SW 1271 (cell line): ENCODE measurements at places on chromosomes 11 and 22.

DNA sequence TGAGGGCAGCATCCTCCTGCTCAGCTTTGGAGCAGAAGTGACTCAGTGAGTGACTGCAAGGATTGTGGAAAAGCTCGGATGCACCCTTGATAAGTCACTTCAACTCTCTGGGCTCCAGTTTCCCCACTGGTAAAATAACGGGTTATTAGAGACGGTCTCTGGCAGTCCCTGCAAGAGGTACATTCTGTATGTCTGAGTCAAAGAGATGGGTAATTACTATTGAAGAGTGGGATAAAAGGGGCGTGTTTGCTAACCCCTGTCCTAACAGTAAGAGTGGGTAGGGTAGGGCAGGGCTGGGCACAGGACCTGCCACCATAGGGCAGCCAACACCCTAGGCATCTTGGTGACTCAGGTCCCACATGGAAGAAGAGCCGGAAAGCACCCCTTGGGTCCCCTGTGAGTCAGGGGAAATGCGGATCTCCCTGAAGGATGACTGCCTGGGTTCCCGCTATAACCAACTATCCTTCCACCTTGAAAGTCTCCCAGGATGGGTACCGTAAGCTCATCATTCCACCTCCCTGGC lies 7.3 kb upstream of the AHNAK start:
- peak; percentile 77 for DNase-seq

- no peak for DNase-seq
Observed at GRCh38 chr11:122085264-122085663, 30.8 kb downstream of the BLID start.

DNA sequence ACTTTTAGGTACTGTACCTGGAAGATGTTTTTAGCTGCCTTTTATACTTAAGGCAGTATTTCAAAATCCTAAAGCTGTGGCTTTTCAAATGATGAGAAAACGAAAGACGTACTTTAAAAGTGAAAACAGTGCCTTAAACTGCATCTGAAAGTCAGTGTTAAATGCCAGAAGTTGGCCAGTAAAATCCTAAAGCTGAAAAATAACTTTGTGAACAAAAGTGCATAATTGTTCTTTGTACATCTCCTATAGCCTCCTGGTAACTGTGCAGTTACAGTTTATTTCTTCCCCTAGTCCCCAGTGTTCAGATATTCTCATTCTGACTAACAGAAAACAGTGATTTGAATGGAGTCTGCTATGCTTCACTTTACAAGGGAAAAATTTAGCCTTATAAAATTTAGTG lies 6.8 kb downstream of the EED start:
- no peak for DNase-seq

DNA sequence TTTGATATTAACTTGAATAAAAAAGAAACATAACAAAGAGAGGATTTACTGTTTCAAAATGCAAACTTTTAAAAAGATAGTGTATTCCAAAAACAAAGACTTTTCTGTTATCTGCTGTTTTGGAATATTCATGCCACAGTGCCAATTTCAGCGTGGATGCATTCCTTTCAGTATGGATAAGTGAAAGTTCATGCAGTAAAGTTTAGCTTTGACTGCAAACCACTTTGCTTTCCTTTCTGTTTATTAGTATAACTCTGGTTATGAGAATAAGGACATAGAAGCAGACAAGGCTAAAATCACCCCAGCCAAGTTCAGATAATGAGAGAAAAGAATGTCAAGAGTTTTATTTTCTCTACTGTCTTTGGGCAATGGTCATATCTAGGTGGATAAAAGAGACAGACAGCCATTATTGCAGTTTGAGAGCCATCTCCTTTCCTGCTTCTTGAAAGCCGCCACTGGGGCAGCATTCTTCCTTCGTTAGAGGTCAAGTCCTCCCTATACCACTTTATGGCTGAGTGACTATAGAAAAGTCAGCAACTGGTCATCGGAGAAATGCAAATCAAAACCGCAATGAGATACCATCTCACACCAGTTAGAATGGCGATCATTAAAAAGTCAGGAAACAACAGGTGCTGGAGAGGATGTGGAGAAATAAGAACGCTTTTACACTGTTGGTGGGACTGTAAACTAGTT lies 82.4 kb upstream of the BLID start:
- DNase-seq: no peak

DNA sequence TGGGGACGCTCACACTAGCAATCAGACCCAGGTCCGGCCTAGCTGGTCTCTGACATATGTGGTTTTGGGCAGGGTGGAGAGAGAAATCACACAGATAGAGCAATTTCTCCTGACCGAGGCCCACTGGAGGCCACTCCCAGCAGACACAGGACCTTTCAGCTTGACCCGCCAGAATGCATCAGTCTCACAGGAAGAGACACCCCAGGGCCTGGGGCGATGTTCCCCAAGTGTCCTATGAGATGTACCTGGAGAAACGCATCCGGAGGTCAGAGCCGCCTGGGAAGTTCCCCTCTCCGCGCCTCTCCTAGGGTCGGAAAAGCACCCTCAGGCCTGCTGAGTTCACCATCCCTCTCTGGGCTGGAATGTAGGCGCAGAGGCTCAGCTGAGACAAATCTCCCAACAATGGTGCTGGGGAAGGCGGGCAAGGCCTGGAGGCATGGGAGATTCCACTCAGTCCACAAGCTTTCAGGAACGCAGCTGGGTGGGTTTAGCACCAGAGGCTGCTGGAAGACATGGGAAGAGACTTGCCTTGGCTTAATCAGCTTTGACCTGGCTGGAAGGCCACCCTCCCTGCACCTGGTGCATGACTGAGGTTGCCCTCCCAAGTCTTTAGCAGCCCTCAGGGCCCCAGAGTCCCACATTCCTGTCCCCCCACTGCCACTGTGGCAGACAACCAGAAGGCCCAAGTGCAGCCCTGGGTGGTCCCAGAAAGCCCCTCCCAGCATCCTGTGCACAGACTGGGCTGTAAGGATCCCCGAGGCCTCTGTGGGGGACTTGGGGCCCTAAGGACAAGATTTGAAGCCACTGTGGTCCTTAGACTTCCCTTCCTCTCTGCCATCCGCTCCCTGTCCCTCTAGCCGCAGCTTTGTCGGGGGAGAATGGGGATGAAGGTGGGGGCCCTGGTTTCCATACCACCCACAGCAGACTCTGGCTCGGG lies 57.5 kb downstream of the RTL6 start:
- DNase-seq: no peak

DNA sequence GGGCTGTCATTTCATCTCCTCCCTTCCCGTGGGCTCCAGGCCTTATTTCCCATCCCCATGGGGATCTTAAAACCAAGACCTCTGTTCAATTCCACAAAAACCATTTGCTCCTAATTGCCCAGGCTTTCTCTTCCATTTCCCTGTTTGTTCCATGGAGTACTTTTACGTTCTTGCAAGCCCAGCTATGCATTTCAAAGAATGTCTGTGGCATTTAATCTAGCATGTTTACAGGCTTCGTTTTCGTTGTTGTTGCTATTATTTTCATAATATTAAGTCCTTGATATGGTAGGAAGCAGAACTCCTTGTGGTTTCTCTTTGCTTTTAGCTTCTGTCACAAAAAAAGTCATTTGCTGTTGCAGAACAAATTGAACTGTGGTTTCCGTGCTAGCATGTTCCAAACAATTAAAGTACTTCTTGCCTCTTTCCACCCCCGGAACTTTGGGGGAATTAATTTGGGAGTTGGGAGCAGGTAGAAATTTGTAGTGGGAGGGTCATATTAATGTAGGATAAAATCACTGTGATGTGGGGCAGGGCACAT lies 68.1 kb upstream of the SLC22A12 start:
- DNase-seq: no peak

GRCh38 chr11:116033931-116034553 lies 529.8 kb upstream of the CADM1 start:
- no peak for DNase-seq

- DNase-seq: no peak
Observed at GRCh38 chr11:18770479-18771125, 21.0 kb downstream of the PTPN5 start.

- DNase-seq: no peak
Observed at GRCh38 chr11:70473873-70474690, 75.8 kb downstream of the CTTN start.

DNA sequence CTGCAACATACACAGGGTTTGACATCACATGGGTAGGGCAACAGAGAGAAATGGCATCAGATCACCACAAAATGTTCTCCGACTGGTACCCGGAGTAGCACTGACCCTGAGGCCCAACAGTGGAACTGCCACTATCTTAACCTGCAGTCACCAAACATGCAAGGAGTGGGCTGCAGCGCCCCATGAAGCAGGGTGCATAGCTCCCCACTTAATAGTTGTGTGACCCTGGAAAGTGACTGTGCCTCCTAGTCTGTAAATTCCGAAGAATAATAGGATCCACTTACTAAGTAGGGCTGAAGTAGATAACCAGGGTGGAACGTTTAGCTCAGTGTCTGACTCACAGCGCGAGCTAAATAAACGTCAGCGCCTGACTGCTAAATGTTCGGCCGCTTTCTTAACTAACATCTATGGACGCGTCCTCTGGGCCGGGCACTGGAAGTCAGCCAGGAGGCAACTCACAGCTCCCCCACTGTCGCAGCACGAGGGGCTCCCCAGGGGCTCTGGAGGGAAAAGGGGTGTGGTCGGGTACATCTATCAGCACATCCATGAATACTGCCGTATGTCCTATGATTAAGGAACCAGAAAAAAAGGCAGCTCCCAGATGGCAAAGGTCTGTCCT lies 777 bp downstream of the LTO1 start:
- no peak for DNase-seq

GRCh38 chr11:126332221-126332711 lies 23.2 kb upstream of the ST3GAL4 start:
- no peak for DNase-seq

- no peak for DNase-seq
Observed at GRCh38 chr22:44638971-44639760, 62.8 kb upstream of the PRR5 start.

DNA sequence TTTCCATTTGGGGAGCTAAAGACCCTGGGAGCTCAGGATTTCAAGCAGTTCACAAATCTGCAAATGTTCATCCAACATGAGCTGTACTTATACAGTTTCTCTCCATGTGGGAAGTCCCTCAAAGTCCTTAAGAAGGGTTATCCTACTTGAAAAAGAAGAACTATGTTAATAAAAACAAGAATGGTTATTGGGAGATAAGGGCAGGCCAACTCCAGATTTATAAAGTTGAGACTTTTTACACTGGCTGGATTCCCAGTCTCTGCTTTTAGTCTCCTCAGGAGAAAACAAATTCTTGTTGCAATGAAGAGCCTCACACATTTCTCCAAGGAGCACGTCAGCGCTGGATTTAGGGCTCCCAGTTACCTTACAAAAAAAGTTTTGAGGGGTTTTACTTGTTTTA lies 34.2 kb upstream of the CTTN start:
- no peak for DNase-seq

GRCh38 chr11:82732348-82732733 lies 1.3 kb downstream of the FAM181B start:
- no peak for DNase-seq

DNA sequence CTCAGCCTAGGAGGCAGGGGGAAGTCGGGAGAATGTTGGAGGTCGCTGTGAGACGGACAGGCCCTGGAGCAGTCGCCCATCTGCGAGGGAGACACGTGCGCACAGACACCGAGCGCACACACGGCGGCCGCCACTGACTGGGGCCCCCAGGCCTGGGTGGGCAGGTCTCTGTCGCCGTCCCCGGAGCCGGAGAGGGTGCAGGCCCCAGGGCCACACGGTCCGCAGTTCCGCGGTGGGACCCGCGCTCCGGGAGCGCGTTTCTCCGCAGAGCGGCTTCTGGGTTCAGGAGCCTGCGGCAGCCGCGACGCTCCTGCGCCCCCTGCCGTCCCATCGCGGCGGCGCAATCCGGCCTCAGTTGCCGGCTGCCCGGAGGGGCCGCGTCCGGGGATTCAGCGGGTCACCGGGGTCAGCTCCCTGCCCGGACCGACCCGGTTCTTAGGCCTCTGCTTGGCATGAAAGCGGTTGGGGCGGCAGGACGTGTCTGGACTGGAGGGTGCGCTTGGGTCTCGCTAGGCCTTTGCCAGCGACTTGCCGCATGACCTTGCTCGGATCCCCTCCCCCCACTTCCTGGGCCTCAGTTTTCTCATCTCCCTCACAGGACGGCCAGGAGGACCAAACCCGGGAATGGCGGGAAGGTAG lies 31.2 kb downstream of the PDE2A start:
- DNase-seq: peak; percentile 72

DNA sequence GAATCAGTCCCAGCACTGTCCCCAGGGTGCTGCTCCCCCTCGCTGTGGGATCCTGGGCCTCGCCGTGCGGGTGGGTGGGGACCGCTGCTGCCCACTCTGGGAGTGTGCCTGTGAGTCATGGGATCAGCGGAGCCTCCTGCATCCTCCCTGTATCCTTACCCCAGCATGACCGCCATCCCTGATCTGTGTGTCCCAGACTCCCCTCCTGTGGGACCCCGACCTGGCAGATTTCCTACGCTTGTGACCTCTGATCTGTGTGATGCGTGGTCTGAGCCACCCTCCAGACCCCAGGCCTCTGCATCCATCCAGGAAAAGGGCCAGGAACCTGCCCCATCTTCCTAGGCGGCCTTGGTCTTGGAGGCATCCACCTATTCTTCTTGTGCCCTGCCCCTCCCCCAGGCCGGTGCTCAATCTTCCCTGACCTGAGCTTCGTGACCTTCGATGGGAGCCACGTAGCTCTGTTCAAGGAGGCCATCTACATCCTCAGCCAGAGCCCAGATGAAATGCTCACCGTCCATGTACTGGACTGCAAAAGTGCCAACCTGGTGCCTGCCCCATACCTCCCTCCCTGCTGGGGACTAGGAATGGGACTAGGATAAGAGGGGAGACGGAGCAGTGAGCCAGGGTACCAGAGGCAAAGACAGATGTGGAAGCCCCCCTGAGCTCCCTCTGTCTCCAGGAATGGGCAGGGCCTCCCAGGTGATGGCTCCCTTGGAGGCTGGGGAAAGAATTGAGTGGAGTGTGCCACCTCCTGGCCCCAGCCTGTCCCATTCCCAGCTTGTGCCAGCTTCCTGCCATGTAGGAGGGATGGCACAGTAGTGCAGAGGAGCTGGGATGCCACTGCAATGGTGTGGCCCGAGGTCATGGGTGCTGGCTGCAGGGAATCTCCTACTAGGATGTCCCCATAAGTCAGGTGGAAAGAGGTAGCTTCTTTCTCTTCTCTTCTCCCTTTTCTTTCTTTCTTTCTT lies 65.4 kb downstream of the OTOG start:
- DNase-seq: no peak

GRCh38 chr11:59187587-59187986 lies 15.7 kb downstream of the DTX4 start:
- DNase-seq: no peak

DNA sequence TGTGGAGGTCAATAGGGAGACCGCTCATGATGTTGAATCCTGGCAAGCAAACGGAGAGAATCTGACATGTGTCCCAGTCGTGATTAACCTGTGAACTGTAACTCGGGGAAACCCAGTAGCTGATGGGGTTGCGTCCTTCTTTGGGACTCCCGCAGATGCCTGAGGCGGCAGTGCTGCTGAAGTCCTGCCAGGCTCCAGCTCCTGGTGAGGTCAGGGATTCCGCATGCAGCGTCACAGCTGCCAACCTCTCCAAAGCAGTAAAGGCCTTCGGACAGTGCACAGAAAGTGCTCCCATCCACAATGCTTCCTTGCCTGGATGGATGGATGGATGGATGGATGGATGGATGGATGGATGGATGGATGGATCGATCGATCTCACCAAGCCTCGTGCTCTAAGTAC lies 13.5 kb downstream of the KCNQ1 start:
- no peak for DNase-seq
